ENCODE measurements at places on chromosomes 13 and 19.

- DNase-seq = no peak
Measured at GRCh38 chr19:8654591-8655339, 24.3 kb downstream of the NFILZ start.

DNA sequence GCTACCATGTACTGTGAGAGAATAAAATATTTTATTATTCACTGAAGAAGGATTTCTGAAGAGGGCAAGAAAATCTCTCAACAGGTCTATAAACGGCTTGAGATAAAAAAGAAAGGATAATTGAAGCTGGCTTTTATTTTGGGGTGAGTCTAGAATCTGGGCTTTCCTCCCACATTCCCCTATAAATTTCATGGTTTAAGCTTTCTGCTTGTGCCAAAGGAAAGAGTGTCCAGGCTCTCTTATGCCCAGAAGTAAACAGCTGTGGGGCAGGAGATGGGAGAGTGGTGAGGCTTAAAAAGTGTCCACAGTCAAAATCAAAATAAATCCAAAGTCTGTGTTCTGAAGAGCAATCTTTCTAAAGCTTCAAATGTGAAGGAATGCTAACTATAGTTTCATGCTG lies 942.2 kb upstream of the MIR17HG start:
- no peak for DNase-seq

DNA sequence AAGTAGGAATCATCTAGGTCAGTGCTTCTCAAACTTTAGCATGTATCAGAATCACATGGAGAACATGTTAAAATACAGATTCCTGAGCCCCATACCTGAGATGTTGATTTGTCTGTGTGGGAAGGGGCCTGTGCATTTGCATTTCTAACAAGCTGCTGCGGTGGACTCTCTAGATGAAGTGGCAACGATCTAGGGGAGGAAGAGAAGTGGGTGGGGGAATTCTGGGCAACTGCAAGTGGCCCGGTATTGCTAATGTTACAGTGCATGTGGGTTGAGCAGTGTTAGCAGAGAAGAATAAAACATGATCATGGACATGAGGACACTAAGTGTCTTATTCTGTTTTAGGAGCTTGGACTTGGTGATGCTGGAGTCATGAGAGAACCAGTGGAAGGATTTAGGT lies 329.0 kb downstream of the OLFM4 start:
- no peak for DNase-seq

- DNase-seq = no peak
Measured at GRCh38 chr13:99948907-99949678, 22.5 kb downstream of the ZIC5 start.

- DNase-seq = no peak
Measured at GRCh38 chr13:110438776-110439175, 122.7 kb downstream of the RAB20 start.

GRCh38 chr19:44905437-44906160 lies at the start of gene APOE:
Gene APOE, plus strand, starts transcription at chr19:44905796. Its CDS starts 829 bp downstream, at chr19:44906625.
- DNase-seq = no peak

DNA sequence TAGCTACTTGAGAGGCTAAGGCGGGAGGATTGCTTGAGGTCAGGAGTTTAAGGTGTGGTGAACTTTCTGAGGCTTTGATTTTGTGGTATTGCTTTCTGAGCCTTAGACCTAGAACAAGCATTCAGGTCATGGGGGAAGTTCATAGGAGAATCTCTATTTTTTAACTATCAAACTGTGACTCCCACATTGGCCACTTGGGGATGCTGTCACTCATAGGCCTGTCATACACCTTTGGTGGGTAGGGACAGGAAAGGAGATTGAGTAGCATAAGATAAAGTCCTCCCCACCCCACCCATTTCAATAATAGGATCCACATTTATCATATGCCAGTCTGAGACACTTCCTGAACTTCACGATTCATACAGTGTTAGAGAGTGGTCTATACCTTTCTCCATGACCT lies 41.9 kb upstream of the PSG2 start:
- no peak for DNase-seq

DNA sequence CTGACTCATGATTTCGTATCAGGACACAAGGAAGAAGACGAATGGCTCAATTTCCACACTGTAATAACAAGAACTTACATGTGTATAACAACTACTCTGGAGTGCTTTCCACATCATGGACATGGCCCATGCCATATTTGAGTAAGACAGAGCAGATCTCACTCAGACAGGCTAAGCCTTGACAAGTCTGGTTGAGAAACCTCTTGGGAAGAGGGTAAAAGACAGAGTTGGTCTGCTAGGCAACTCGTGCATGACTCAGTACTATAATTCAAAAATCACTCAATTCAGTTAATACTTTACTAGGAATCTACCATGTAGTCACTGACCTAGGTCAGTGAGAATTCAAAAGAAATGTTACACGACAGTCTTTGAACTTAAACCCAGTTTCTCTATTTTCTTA lies 5.7 kb upstream of the THSD1 start:
- DNase-seq = no peak

GRCh38 chr19:14375582-14376291 lies 5.5 kb upstream of the ADGRE5 start:
- DNase-seq = no peak

Measured in cortex of kidney (tissue), 1 donor.